ENCODE measurements at places on chromosomes 12 and 14.

GRCh38 chr12:127144770-127145169 is 1122.2 kb upstream of the TMEM132C start:
- no peak for DNase-seq

GRCh38 chr12:6033546-6033945 is 88.5 kb upstream of the ANO2 start:
- DNase-seq: no peak

DNA sequence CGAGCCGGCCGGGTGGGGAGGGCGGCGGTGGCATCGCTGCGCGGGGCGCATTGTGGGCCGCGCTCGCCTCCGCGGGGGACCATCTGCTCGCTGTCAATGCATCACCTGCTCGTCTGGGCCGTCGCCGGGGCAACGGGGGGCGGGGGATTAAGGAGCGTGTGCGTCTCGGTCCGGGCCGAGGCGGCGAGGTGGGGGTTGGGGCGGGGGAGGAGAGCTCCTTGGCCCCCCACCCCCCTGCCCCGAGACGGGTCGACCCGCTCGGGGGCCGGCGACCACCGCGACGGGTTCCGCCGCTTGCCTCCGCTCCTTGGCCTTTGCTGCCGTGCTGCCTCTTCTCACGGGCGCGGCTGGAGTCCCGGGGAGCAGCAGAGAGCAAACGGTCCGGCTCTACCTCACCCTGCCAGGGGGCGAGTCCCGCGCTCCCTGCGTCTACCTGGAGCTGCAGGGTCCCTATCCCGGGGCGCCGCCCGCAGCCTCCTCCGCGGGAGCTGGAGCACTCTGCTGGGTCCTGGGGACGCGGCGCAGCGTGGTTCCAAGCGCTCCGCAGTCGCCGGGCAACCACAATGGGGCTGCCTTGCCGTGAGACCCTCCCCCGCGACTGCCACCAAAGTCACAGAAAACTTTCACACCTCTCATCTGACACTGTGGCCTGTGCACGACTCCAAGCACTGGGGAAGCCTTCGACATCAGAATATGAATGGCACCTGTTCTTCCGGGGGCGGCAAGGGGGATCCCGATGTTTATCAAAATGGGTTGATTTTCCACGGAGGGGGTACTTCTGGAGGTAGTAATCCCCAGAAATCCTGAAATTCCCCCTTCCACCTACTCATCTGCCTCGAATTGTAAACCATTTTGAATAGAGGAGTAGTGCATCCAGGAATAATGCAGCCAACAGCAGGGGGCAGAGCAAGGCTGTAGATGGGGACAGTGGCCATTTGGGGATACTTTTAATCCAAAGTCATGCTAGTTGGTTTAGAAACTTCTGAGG is at the start of gene C12orf42:
Gene C12orf42 (minus strand): TSS at position 500 of the 988 bp plus-strand sequence. CDS start 17,542 bp downstream, outside the sequence.
- peak; percentile 12 for DNase-seq

- DNase-seq: no peak
These were observed 373.7 kb downstream of the CCDC91 start for GRCh38 chr12:28563936-28564335.

DNA sequence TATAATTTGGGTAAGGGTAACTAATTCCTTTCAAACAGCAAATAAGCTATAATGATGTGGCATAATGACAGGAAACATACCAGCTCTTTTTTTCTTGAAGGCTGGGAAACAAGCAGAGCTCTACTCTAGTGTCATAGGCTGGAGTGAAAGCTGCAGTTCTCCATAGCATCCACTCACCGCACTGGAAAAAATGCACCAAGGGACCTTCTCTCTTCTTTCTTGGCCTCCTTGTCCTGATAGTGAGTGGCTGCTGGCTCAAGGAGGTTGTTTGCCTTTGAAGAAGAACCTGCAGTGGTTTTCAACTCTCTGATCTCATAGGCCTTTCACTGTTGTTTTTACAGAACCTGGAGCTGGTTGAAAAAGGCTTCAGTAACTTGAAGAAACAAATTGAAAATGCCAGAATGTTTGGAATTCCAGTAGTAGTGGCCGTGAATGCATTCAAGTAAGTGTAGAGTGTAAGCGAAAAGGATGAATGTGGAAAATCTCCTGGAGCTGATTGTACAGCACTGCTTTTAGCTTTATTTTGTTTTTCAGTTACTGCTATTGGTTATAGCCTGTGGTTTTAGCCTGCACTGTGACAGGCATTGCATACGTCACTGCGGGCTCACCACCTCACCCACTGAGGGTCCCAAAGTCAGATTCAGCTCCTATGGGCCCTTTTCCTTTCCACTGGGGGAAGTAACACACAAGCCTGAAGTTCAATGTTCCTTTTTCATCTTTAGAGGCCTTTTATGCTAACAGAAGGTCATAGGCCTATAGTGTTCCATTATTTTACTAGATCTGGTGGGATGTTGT is 17.2 kb upstream of the AKAP5 start:
- no peak for DNase-seq

DNA sequence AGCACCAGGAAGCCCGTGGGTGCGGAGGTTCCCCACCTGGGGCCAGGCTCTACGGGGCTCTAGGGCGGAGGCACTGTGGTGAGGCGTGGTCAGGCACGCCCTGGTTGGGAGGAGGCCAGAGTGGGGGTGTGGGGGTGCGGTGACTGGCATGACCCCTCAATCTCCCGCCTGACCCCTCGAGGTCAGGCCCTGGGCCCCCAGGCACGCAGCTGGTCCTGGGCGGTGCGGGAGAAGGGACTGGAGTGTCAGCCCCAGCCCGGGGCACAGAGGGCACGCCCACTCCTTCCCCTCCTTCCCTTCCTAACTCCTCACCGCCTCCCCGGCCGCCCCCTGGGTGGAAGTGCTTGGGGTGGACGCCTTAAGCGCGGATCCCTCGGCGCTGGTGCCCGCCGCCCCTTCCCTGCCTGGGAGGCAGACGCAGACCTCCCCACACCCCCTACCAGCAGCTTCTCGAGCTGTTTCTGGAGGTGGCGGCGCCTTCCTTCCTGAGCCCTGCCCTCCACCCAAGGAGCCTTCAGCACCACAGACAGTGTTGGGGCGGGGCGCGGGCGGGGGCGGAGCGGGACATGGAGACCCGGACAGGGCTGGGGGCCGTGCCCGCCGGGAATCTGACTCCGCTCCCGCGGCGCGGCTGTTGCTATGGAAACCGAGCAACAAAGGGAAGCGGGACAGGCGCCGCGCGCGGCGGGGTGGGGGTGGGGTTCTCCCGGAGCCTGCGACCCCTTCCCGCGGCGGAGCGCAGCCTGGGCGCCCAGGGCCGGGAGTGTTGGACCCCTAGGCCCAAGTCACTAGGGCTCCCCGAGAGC is 741 bp upstream of the CRIP2 start:
- DNase-seq: no peak

DNA sequence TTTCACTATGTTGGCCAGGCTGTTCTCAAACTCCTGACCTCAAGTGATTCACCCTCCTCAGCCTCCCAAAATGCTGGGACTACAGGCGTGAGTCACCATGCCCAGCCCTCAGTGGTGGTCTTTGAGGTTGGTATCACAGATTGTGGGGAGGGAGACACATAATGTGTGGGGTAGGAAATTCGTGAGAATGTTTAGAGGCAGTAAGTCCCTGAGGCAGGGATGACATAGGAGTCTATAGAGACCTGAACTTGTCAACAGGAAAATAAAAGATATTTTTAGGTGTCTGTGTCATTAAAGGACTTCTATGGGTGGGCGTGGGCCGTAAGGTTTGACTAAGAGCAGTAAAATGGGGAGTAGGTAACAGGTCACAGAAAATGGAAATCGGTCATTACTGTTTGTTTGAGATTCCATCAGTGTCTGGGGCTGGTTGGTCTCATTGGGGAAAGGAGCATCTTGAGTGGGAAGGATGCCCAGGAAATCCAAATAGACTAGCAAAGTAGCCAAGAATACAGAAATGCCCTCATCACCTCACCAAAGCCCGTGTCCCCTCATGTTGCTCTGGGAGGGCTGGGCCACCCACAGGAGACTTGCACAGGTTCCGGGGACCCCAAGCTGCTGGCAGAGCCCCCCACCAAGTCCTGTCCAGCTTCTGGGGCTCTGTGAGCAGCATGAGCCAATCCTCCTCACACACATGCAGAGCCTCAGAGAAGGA is 63.6 kb upstream of the BCL2L14 start:
- DNase-seq: no peak

GRCh38 chr14:95258754-95259593 is 60.7 kb downstream of the CLMN start:
- no peak for DNase-seq

DNA sequence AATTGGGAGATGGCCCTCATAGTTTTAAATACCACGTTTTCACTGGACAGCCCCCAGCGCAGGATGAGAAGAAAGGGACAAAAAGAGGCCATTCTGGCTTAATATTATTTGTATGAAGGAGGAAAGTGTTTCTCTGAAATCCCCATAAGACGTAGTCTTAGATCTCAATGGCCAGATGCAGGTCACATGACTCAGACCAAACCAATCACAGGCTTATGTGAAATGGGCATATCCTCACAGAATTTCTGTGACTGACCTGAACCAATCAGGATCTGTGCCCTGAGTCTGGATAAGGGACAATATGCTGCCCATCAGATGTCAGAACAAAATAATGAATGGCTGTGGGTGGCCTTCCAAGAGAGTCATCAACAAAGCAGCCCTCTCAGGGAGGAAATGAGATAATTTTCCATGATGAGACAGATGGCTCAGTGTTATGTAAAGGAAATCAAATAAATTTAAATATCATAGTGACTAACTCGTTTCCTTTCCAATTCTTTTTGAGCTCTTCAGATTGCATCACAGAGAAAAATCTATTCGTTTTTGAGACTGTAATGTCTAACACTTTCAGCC is 1009.5 kb upstream of the TMEM132C start:
- no peak for DNase-seq

GRCh38 chr14:73625706-73626105 is 13.4 kb downstream of the ACOT6 start:
- no peak for DNase-seq

GRCh38 chr14:54047645-54048308 is 91.2 kb upstream of the BMP4 start:
- DNase-seq: no peak

- no peak for DNase-seq
These were observed 194.6 kb upstream of the KRR1 start for GRCh38 chr12:75705749-75706711.

- DNase-seq: no peak
These were observed 14.4 kb downstream of the PRKCH start for GRCh38 chr14:61335671-61336275.

- no peak for DNase-seq
These were observed 2.2 kb downstream of the GABARAPL1 start for GRCh38 chr12:10214895-10215267.

DNA sequence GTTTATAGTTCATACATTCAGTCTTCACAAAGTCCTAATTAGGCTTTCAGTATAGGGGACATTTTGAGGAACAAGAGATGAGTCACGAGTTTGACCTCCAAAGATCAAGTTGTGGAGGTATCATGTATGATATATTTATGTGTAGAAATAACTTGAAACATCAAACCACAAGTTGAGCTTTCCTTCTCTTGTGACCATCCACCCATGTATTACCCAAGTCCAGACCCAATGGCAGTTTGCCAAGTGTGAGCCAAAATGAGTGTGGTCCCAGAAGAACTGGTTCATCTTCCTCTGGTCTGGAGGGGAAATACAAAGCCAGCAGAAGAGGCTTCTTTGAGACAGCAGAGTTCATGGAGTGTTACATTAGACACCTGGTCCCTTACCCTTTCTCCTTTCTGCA is 104.9 kb downstream of the ATP23 start:
- no peak for DNase-seq

- no peak for DNase-seq
These were observed 2.4 kb downstream of the EAPP start for GRCh38 chr14:34536951-34537676.

- DNase-seq: no peak
These were observed 212.5 kb downstream of the CRADD start for GRCh38 chr12:93889516-93890212.

- no peak for DNase-seq
These were observed 397.4 kb downstream of the PCNX1 start for GRCh38 chr14:71304690-71305089.

DNA sequence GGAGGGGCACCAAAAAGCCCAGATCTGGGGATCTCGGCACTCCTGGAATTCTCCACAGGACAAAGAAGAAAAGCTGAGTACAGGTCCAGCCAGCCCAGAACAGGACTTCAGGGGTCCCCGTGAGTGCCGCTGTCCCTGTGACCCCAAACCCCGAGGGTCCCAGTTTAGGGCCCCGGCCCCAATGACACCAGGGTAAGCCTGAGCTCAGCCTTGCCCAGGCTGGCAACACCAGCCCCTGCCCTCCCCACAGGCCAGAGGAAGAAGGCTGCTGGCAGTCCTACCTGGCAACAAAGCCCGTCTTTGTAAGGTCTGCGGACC is 1.8 kb downstream of the CDK2AP1 start:
- no peak for DNase-seq

GRCh38 chr12:124361074-124361970 is 66.4 kb downstream of the RFLNA start:
- DNase-seq: peak; percentile 38

DNA sequence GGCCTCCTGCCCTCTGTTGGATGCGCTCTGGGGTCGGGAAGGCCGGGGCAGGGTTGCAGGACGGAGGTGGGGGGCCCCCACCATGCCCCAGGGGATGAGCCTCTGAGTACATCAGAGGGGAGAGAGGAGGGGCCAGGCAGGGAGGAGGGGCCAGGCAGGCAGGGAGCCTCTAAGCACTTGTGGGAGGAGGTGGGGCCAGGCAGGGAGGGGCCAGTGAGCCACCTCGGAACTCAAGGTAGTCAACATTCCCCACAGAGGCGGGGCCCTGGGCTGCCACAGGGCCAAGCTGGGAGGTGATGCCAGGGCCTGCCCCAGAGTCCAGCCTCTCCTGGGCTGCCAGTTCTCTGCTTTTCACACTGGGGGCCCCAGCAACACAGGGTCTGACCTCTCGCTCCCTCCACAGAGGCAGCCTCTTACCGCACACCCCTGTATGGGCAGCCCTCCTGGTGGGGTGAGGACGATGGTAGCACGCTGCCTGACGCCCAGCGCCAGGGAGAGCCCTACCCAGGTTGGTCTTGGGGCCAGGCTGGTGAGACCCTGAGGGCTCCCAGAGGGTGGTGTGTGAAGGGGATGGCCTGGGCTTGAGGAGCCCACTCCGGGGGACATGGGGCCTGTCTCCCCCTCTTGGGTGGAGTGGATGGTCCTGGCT is 17.4 kb downstream of the CEP170B start:
- DNase-seq: no peak

- no peak for DNase-seq
These were observed 110.5 kb downstream of the GPR135 start for GRCh38 chr14:59354666-59355065.

GRCh38 chr12:42728287-42728686 is 138.7 kb upstream of the PRICKLE1 start:
- no peak for DNase-seq

DNA sequence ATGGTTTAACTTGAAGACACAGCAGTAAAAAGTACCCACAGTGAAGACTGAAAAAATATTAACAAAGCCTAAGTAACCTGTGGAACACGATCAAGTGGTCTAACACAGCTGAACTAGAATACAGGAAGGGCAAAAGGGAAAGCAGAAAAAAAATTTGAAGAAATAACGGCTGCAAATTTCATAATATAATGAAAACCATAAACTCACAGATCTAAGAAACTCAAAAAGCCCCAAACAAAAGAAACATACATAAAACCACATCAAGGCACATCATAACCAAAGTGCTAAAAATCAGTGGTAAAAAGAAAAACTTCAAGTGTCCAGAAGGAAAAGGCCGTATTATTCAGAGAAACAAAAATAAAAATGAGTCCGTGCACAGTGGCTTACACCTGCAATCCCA is 30.9 kb downstream of the SPPL3 start:
- DNase-seq: no peak
